ENCODE measurements at places on chromosomes 7 and 10.

- DNase-seq, result no peak
These were observed 58.9 kb upstream of the STRIP2 start for GRCh38 chr7:129375141-129375938.

DNA sequence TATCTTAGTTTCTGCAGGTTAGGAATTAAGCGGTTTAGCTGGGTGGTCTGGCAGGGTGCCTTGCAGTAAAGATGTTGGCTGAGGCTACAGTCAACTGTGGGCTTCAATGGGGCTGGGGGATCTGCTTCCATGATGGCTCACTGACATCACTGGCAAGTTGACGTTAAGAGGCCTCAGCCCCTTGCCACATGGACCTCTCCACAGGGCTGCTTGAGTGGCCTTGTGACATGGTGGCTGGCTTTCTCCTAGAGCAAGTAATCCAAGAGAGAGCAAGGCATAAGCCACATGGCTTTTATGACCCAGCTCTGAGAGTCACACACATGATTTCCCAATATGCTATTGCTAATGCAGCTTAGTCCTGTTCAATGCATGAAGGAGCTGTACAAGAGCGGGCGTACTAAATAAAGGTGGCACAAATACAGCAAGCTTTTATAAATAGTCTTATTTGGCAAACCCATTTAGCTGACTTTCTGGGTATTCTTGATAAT lies 109.1 kb downstream of the SEPTIN7 start:
- DNase-seq, result no peak

DNA sequence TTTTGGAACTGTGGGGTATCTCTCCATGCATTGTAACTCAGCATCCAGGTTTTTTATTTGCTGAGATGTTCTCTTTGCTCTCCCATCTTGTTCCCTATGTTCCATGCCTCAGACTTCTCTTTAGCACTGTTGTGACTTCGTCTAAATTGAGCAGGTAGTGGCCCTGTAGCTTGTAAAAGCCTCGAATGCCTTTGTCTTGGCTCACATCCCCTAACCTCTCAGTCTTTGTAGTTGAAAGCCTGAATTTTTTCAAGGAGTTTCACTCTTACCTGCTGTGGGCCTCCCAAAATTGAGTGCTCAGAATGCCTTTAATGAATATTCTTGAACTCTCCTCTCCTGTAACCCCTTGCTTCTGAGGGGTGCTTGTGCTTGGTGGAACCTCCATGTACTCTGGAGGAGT lies 1137.3 kb downstream of the REEP3 start:
- no peak for DNase-seq

DNA sequence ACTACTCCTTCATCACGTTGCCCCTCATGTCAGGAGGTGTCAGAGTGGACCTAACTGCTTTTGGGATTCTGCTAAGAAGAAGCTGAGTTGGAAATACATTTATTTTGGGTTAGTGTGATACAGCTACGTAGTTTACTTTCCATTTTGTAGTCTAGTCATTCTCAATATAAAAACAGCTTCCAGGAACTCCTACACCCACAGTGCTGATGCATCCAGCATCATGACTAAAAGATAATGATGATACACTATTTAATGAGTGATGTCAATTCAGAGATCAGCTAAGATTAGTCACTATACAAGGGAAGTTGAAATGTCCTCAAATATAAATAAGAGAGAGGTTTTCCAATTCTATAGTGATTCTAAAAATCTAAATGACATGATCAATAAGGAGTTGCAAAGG lies 264.2 kb upstream of the SLC26A5 start:
- DNase-seq, result no peak

DNA sequence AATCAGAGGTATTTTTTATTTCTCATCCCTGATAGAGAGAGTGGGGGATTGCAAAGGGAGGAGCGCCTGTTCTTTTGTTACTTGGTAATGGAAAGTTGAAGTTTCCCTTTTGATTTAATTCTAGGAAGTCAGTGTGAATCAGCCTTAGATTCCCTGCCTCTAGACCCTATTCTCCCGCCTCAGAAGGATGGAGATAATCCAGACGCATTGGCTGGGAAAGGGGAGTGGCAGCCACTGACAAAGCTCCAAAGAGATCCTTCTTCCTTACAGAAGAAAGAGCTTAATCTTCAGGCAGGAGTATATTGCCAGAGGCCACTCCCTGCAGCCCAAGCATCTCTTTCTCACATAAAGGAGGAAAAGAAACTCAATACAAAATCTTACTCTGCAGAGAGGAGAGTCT lies 122.3 kb upstream of the GALNT17 start:
- no peak for DNase-seq

DNA sequence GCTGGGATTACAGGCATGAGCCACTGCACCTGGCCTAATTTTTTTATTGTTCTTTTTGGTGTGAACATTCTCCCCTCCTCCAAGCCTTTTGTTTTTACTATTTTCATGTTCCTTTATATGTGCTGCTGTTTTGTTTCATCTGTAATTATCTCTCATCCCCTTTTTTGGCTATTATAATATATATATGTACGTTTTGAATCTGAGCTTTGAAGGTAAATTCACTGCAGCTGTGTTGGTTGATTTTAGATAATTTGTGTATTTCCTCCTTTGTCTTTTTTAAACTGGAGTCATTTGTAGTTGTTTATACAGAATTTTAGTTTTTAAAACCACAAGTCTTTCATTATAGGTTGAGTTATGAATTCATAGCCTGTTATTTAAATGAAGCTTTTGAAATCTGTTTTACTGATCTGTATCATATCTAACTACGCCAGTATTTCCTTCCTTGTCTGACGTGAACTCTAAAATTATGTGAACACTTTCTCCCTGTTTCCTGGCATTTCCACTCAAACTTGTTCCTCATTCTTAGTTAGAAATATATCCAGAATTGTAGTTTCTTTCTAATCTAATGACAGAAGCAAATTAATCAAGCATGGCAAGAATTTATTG lies 54.9 kb downstream of the PTEN start:
- no peak for DNase-seq

- DNase-seq, result peak; percentile 8
These were observed 20.8 kb downstream of the LAMB4 start for GRCh38 chr7:108109221-108109908.

- DNase-seq, result no peak
These were observed 120.1 kb downstream of the LRRN3 start for GRCh38 chr7:111210996-111211395.

GRCh38 chr7:38190011-38190410 lies 12.0 kb downstream of the STARD3NL start:
- DNase-seq, result no peak

- DNase-seq, result no peak
These were observed 18.1 kb upstream of the GPR141 start for GRCh38 chr7:37665352-37666022.

DNA sequence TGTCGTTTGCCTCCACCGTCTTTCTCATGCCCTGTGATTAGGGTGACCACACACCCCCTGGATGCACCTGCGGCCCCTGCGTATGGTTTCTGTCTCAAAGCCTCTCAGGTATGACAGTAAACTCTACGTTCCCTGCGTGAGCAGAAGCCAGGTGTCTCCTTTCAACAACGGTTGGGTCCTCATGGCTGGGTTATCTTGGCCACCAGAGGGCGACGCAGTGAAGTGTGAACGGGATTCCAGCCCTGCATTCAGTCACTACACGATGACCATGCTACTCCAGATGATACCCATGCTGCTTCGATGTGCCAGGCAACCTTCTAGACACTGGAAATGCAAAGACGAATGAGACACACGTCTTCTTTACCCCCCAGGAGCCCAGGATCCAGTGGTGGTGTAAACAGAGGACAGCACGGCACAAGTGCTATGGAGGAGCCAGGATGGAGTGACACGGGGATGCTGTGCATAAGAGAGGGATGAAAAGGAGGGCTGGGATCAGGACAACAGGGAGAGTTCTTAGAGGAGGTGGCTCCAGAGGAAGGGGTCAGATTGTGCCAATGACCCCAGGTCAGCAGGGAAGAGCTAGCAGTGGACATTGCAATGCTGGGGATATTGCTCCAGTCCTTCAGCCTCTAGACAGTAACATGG lies 228.1 kb upstream of the PFKP start:
- peak; percentile 9 for DNase-seq

All from HTR-8/SVneo (cell line).